ENCODE measurements at places on chromosomes 12 and 14.

- no peak for DNase-seq
These were observed 35.5 kb downstream of the BORCS5 start for GRCh38 chr12:12392413-12392812.

DNA sequence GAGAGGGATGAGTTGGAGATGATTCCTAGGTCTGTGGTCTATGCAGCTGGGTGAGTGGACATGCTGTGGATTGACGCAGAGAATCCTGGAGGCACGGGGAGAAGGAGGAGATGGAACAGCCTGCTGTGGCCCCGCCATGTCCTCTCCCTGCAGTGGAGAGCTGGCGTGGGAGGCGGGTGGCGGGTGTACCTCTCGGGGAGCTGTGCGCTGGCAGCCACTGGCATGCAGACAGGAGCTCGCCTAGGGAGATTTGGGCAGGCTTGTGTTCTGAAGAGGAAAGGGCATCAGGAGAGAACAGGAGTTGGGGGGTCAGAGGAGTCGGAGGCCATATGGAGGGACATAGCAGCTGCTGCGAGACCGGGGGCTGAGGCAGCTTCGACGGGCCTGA is 56.1 kb downstream of the TECPR2 start:
- DNase-seq, result no peak

- DNase-seq, result no peak
These were observed 22.8 kb downstream of the C14orf132 start for GRCh38 chr14:96062010-96062409.

DNA sequence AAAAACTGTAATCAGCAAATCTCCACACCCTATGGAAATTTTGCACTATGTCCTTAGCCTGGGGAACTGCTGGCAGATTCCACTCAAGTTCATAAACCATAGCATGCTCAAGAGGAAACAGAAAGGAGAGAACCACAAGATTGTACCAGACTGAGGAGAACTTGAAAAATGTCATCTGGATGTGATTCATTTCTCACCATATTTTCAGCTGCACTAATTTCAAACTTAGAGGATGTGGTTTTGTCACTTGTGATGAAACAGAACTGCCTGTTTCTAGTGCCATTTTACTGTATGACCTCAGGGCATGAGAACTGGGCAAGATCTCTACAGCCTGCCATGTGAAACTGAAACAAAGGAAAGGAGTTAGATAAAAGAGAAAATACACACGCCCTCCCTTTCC is 1493.1 kb upstream of the FLRT2 start:
- no peak for DNase-seq

- no peak for DNase-seq
These were observed 87.7 kb downstream of the STON2 start for GRCh38 chr14:81312289-81312876.

GRCh38 chr14:20436363-20436755 is 393 bp upstream of the KLHL33 start:
- DNase-seq, result no peak

- DNase-seq, result no peak
These were observed 8.2 kb upstream of the RNASE9 start for GRCh38 chr14:20569066-20569465.

DNA sequence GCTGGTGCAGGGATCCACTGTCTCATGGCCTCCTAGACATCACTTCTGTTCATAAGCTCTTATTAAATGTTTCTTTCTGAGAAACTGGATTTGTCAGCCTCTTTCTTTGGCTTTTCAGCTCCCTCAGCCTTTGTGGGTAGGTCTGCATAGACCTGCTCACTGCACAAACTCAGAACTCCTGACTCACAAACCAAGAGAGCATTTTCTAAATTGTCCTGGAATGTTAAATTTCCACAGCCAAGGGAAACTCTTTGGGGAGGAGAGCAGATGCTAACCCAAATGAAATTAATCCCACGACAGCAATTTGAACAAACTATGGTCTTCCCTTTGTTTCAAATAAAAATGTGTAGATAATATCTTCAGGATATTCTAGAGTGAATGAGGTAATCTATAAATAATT is 19.5 kb upstream of the CERS5 start:
- no peak for DNase-seq

DNA sequence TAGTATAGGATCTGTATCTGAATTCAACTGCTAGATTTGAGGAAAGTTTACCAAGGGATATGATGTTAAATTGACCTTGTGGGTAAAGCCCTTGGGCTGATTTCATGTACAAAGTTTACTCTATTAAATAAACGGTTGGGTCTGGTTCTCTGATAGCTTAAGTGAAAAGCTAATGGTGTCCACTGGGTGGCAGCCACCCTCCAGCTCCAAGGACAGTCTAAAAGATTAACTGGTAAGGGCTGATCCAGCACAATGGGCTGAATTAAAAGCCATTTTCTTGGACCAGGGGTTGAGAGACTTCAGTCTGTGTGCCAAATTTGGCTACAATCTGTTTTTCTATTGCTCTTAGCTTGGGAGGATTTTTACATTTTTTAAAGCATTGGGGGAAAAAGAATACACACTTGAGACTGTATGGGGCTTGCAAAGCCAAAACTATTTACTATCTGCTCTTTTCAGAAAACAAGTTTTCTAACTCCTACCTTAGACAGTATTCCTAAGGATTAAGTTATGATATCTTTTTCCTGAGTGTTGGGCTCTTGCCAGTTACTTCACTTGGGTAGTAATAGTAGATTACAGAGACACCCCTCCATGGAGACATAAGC is 116.5 kb downstream of the GPHN start:
- DNase-seq, result no peak
